Astrocyte of the cerebellum (primary cell): ENCODE measurements at places on chromosomes 5 and 9.
A peak's percentile ranks its signal among the peaks of the same experiment; 100 is the strongest.

DNA sequence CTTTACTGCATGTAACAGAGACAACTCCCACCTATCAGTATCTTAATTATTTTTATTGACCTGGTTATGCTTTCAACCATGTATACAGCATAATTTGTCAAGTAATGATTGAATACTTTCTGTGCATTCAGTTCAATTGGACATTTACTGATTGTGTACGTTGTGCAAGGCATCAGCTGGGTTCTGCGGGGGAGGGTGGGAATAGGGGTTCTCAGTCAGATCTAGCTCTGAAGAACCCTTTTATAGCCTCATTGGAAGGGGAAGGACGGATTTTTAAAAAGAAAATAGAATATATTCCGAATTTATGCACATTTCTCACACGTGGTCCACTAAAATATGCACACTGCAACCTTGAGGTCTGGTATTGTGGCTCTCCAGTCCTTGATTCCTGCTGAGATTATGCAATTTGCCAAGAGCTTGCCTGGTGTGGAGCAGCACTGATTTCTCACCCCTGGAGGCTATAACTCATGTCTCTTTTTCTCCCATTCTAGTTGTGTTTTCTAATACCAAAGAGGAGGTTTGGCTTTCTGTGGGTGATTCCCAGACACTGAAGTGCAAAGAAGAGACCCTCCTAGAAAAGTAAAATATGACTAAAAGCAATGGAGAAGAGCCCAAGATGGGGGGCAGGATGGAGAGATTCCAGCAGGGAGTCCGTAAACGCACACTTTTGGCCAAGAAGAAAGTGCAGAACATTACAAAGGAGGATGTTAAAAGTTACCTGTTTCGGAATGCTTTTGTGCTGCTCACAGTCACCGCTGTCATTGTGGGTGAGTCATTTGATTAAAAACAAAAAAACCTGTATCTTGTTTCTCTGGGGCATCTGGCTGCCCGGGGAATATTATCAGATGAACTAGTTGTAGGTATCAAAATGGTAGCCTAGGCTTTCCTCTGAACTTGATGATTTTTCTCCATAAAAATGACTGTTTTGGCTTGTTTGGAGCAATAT lies 1.7 kb downstream of the SLC1A3 start:
- peak; percentile 81 for DNase-seq

GRCh38 chr5:61675015-61675692 lies 343.1 kb downstream of the ZSWIM6 start:
- no peak for DNase-seq

GRCh38 chr5:136000932-136001331 lies 27.9 kb upstream of the TGFBI start:
- DNase-seq, result no peak

DNA sequence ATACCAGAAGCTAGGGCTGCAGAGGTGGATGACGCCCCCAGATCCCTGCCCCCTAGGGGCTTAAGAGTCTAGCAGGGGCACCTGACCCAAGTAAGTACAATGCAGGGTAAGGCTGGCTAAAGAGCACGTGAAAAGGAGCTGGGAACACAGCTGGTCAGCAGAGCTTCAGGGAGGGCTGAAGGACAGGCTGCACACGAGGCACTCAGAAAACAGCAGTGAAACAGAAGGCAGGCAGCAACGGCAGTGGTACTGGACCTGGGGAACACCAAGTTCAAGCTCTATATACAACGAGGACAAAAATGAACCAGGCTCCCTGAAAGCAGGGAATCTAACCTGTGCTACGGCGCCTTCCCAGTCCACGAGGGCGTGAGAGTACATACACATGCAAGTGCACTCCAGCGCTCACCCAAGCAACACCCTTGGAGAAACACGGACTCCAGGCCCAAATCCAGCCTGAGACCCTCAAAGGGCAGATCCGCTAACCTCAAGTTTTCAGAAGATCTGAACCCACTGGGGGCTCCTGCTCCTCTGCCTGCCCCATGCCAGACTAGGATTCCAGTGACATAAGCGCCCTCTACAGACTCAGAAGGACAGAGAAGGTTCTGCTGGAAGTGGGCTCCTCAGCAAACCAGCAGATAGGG lies 57.4 kb downstream of the PSMB7 start:
- no peak for DNase-seq

GRCh38 chr9:130698514-130698913 lies 4.9 kb downstream of the EXOSC2 start:
- peak; percentile 96 for DNase-seq
